Cortex of kidney (tissue), 1 donor: ENCODE measurements at places on chromosomes 5 and 9.

DNA sequence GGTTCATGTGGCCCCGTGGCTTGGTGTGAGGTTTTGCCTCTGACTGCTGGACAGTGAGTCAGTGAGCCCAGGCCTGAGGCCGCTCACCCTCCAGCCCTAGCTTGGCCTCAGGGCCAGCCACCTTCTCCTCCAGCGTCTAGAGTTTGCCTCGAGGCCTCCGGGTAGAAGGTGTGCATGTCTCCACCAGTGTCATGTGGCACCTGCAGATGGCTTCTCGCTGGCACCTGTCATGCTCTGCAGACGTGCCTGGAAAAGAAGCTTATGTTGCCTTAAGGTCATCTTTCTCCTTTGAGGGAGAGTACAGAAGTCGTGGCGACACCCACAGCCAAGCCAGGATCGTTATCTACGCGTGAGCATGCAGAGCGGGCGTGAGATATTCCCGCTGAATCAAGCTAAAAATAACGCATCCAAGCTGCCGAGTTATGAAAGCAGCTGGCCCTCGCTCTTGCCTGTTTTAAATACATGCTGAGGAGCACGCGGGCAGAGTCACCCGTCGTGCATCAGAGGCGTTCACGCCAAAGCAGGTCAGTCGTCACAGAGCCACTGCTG, 79.7 kb upstream of the FCN2 start:
- DNase-seq = no peak

- DNase-seq = no peak
These were observed 66.4 kb downstream of the MACROH2A1 start for GRCh38 chr5:135332519-135333150.

- no peak for DNase-seq
These were observed 2.4 kb upstream of the VAV2 start for GRCh38 chr9:133994353-133995011.

DNA sequence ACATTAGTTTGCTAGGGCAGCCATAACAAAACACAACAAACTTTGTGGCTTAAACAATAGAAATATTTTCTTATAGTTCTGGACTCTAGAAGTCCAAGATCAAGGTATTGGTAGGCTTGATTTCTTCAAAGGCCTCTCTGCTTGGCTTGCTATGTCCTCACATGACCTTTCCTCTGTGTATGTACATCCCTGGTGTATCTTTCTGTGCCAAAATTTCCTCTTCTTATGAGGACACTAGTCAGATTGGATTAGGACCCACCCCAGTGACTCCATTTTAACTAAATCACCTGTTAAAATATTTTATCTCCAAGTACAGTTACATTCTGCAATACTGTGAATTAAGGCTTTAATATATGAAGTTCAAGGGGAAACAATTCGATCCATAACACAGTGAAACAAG, 168.9 kb upstream of the CCNH start:
- no peak for DNase-seq

DNA sequence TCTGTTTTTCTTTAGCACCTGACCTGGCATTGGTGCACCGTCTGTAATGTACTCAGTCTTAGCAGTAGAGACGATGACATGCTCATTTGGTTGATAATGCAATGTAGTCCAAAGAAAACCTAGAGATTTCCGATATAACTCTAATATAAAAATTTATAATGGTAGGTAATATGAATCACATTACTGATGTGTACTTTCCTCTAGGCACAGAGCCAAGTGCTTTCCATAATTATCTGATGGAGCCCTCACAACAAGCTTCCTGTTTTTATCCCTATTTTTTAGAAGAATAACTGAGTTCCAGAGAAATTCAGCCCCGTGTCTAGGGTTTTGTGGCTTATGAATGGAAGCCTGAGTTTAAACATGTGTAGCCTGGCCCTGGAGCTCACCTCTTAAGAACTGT, 53.7 kb downstream of the KDM4C start:
- DNase-seq = no peak

GRCh38 chr5:170528976-170529375, 25.2 kb downstream of the KCNIP1 start:
- no peak for DNase-seq

DNA sequence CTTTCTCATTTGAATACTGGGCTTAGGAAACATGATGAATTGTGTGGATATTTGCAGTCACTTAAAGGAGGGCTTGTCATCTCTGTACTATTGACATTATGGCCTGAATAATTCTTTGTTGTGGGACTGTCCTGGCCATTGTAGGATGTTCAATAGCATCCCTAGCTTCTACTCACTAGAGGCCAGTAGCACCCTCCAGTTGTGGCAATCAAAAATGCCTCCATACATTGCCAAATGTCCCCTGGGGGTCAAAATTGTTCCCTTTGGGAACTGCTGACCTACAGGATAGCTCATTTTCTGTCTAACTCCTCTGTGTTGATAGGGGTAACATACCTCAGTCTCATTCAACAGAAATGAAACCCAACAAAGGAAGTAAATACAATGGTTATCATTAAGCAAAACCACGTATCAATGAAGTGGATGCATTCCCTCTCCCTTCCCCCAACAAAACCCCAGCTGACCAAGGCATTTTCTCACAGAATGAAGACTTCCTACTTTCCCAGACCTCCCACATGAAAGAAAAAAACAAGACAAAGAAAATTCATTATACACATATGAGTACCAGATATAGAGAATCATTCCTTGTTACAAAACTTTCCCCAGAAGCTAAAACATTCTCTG, 18.1 kb downstream of the FYB1 start:
- DNase-seq = no peak

DNA sequence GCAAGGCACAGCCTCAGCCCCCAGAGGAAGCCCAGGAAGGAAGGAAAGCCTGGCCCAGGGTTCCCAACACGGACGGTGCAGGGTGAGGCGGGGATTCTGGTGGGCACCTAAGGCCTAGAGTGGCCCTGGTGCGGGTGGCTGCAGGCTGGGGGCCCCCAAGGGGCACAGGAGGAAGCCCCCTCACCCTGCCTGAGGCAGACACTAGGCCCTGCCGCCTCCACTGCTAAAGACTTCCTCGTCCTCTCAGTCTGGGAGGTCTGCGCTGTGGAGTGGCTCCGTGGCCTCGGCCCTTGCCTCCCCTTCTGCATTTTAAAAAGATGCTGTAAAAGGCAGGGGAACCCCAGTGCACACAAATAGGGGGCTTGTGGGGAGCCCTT, 3.4 kb downstream of the SLC9A3 start:
- DNase-seq = no peak

DNA sequence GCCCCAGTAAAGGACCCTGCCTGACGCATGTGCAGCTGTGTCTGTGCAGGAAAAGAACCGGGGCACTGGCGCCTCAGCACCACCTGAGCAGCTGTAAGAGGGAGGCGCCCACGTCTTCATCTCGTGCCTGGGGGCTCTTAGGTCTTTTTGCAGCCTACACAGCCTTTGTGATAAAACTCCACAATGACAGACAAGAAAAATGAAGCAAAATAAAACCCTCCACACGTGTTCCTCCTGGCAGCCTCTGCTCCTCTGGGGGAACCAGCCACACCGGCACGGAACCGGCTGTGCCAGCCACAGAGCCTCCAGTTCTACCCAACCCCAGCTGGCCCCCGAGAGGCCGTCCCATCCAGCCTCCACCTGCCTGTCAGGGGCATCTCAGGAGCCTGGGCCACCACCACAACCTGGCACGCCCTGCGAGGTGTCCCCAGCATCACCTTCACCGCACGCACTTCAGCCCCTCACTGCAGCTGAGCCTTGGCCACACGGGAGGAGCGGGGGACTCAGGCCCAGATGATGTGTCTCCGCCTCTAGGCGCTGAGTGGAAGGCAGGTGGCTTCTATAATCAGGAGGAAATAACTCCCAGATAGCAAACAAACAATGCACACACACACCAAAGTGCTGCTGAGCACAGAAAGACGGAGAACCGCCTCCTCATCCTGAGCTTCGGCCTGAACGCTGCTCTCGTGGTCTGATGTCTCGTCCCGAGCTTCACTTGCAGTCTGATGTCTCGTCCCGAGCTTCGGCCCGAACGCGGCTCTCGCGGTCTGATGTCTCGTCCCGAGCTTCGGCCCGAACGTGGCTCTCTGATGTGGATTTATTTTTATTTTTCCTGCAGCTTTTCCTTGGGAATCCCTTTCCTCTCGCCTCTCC, 28.6 kb upstream of the NSMF start:
- DNase-seq = no peak

GRCh38 chr5:132445930-132446329, 44.6 kb downstream of the IRF1 start:
- no peak for DNase-seq

GRCh38 chr5:56735849-56736641, 79.3 kb upstream of the MAP3K1 start:
- no peak for DNase-seq

DNA sequence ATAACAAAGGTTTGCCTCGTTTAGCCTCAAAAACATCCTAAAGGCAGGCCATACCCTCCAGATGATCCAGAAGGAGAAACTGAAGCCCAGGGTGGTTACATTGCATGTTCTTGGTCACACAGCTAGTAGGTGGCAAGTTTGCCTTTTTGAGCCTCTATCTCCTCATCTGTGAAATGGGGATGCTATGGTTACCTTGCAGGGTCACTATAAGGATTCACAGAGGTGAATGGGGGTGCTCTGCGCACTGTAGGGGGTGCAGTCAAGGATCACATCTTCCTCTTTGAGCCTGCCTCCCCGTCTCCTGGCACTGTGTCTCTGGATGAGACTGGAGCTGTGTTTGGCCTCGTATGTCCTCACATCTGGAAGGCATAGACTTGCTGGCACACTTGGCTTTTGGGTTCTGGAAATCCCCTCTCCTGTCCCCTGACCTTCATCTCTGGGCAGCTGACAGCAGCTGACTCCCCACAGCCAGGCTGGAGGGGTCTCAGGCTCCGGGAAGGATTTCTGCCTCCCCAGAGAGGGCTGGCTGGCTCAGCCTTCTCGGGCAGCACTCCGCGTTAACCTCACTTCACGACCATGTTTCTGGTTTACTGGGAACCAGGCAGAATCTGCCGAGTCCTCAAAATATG, 167.7 kb downstream of the RGS3 start:
- DNase-seq = no peak

DNA sequence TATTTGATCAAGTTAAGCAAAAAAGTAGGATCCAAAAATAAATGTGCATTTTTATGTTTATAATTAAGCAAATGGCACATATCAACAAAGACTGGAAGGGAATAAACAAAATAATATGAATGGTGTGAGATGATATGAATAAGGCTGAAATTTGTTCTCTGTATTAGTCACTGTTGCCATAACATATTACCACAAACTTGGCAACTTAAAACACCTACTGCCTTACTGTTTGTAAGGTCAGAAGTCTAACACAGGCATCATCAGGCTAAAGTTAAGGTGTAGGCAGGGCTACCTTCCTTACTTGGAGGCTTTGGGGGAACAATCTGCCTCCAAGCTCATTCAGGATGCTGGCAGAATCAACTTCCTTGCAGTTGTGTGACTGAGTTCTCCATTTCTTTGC, 19.3 kb downstream of the PGGT1B start:
- no peak for DNase-seq

- no peak for DNase-seq
These were observed 4.4 kb upstream of the IL4 start for GRCh38 chr5:132669455-132669820.

- no peak for DNase-seq
These were observed 56.1 kb upstream of the TAS2R1 start for GRCh38 chr5:9686216-9686615.

DNA sequence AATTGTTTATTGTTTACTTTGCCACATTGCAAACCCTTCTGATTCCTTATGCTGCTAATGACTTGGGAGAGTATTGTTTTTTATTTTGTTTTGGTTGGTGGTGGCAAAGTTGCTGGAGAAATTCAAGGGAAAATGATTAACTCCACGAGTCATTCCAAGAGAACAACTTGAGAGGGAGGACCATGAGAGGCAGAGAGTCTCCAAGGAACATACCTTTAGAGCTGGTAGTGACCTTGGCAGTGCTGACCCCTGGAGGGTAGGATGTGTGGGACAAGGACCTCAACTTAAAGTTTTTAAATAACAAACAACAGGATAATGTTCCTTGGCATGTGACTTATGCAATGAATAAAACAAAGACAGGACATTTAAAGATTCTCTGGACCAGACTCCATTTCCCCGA, 139.7 kb downstream of the LRRC70 start:
- no peak for DNase-seq

DNA sequence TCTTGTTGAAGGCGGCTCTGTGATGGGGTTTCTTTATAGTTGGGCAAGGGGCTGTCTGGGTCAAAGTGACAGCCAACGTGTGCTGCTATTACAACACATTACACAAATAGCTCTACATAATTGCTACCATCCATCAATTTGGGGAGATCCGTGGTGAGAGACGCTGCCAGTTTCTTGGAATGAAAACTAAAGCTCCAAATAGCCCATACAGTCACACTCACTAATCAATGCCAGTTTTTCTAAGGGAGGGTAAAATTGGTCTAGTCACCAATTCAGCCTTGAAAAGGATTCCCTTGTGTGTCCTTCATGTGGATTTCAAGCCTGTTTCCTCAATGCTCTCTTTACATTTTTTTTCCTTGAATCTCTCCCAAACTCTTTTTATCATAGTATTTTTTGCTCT, 343.3 kb upstream of the KLF4 start:
- no peak for DNase-seq

DNA sequence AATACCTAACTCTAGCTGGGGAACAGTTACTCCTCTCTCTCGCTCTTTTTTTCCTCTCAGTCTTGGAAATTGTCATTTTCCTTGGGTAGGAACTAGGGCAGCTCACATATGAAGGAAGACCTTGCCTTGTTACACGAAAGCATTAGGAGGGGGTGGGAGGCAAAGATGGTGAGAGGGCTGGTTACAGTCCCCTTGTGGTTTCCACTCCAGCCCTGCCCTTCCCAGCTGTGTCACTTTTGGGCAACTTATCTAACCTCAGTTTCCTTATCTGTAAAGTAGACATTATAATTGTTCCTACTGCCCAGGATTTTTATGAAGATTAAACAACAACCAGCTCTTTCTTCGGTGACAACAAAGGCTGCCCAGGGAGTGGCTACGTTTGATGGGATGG, 196.2 kb upstream of the CLINT1 start:
- DNase-seq = no peak

GRCh38 chr5:37598733-37599132, 219.6 kb downstream of the WDR70 start:
- DNase-seq = no peak

GRCh38 chr5:74212336-74212735, 428.2 kb downstream of the ENC1 start:
- no peak for DNase-seq

- DNase-seq = no peak
These were observed 142.0 kb downstream of the CMYA5 start for GRCh38 chr5:79831381-79832309.

DNA sequence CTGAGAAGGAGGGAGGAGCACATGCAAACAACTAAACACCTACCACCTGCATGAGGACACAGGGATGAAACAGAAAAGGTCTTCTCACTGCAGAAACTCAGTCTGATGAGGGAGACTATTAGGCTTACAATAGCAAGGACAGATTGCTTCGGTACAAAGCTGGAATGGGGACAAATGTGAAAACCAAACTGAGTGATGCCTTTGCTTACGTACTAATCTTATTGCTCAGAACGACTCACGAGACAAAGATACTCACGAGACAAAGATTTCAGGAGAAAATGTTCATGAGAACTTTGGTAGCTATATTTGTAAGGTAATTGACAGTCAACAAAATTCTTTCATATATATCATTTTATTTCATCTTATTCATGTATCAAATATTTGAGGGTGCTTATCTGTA, 71.9 kb upstream of the TAF1L start:
- no peak for DNase-seq
